Fibroblast of the aortic adventitia (primary cell): ENCODE measurements at places on chromosomes 6 and 20.

DNA sequence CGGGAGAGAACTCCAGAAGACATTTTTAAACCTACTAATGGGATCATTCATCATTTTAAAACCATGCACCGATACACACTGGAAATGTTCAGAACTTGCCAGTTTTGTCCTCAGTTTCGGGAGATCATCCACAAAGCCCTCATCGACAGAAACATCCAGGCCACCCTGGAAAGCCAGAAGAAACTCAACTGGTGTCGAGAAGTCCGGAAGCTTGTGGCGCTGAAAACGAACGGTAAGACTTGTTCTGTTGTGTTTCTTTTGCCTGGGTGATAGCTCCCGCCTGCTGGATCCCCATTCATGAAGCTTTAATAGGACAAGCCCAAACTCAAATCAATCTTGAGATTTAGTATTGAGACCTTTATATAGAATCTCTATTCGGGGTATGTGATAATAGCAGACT lies 4.2 kb downstream of the TNFAIP3 start:
- DNase-seq, result no peak

DNA sequence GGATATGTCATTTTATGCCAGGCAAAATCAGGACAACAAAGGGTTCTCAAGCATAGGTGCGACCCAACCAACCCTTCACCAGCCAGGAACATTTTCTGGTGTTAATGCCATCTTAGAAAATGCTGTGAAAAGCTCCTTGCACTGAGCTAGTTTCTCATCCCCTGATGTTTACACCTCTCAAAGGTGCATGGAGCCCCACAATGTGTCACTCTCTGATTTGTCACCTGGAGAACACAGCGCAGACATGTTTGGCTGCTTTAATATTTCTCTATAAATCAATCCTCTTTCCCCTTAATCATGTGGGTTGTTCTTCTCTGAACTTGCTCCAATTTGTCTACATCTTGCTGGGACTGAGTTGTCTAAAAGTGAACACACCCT lies 244.3 kb downstream of the TSHZ2 start:
- DNase-seq, result no peak

DNA sequence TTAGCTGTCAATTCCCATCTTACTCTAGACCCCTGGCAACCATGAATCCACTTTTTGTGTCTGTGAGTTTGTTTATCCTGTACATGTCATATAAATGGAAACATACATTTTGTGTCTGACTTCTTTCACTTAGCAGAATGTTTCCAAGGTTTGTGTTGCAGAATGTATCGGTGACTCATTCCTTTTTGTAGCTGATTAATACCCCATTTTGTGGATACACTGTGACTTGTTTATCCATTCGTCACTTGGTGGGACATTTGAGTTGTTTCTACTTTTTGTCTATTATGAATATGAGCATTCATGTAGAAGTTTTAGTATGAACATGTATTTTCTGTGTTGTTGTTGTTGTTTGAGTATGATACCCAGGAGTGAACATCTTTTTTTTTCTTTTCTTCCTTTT lies 21.4 kb downstream of the CDYL start:
- DNase-seq, result no peak

DNA sequence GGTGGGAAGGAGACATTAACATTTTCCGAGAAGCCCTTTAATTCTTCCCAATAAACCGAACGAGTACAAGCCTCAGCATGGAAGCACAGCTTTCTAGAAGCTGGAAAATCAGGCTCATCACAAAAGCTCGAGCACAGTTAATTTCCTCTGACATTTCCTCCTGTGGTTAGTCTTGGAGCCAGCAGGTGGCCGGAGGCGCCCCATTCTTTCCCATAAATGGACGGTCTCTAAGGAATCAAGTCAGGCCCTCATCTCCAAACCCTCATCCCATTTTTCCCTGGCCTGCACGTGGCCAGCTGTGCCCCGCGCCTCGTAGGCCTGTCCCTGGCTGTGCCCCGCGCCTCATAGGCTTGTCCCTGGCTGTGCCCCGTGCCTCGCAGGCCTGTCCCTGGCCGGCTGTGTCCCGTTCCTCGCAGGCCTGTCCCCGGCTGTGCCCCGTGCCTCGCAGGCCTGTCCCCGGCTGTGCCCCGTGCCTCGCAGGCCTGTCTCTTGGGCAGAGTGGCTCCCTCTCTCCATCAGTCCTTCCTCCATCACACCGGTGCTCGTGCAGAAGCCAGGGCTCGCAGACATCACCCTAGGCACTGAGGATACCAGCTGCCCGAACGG lies 19.7 kb upstream of the NTSR1 start:
- no peak for DNase-seq

- peak; percentile 91 for DNase-seq
Measured at GRCh38 chr6:160919723-160920440, 71.7 kb upstream of the MAP3K4 start.

DNA sequence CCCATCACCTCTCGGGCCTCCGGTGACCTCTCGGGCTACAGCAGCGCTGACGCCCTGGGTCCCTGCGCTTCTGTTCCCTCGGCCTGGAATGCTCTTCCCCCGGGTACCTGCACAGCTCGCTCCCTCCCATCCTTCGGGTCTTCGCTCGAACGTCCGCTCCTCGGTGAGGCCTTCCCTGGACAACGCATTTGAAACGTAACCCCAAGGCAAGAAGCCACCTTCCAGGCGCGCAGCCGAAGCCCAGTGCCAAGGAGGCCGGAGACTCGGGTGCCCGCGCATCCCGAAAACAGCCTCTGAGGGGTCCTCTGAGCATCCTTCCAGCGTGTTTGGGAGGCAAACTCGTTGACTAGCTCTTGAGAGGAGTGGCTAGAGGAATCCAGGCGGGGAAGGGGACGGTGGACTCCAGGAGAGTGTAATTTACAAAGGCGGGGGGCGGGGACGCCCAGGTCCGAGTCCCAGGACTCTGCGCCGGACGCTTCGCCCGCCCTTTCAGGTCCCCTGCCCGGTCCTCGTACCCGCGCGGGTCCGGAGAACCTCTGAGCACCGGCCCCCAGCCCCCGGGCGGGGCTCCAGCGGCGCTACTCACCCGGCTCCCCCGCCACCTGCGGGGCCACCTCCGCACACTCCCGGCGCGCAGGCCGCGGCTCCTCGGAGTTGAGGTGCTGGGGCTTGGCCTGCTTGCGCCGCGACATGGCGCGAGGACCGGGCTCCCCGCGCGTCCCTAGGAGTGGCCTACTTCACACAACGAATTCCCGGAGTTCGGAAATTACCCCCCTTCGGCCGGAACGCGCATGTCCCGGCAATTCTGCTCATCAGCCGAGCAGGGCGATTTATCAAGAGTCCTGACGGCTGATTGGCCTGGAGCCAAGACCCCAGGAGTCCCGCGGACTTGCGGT lies 86.8 kb downstream of the ZFP64 start:
- peak; percentile 27 for DNase-seq

GRCh38 chr6:44676826-44677433 lies 289.4 kb downstream of the CDC5L start:
- no peak for DNase-seq

- peak; percentile 37 for DNase-seq
Measured at GRCh38 chr6:42450477-42451332, 1.0 kb downstream of the TRERF1 start.

- no peak for DNase-seq
Measured at GRCh38 chr6:47687432-47687831, 10.9 kb upstream of the ADGRF4 start.

DNA sequence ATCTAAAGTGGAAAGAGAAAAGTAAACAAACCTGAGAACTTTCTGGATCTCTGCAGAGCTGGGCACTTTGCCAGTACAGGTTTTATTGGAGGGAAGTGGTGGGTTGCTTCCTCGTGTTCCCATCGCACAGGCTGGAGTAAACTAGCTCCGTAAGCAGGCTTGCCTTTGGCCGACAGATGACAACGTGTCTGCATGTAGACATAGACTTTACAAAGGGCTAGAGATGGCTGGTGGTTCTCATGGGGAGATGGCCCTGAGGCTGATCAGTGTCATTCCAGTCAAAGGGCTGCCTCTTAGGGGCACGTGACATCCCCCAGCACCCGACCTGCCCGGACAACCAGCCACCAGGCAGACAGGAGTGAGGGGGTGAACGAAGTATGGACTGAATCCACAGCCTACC lies 98.8 kb downstream of the YTHDF1 start:
- DNase-seq, result no peak

- peak; percentile 58 for DNase-seq
Measured at GRCh38 chr6:35327349-35328027, 14.9 kb upstream of the PPARD start.

GRCh38 chr6:51562198-51562597 lies 525.2 kb downstream of the PKHD1 start:
- DNase-seq, result no peak

DNA sequence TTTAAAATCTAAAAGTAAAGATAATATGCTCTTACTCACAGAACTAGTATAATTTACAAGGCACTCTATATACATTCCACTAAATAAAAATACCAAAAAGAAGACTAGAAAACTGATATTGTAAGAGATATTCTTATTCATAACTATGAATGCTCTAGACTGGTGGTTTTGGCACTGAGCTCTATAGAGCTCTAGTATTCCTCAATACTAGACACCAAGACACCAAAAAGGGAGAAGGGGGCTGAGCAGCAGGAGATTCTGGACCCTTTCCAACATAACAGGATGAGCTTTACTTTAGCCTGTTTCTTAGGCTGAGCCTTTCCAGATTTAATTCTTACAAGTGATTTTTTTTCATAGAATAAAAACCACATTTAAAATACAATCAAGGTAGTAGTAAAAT lies 173.6 kb downstream of the COL21A1 start:
- DNase-seq, result peak; percentile 45

DNA sequence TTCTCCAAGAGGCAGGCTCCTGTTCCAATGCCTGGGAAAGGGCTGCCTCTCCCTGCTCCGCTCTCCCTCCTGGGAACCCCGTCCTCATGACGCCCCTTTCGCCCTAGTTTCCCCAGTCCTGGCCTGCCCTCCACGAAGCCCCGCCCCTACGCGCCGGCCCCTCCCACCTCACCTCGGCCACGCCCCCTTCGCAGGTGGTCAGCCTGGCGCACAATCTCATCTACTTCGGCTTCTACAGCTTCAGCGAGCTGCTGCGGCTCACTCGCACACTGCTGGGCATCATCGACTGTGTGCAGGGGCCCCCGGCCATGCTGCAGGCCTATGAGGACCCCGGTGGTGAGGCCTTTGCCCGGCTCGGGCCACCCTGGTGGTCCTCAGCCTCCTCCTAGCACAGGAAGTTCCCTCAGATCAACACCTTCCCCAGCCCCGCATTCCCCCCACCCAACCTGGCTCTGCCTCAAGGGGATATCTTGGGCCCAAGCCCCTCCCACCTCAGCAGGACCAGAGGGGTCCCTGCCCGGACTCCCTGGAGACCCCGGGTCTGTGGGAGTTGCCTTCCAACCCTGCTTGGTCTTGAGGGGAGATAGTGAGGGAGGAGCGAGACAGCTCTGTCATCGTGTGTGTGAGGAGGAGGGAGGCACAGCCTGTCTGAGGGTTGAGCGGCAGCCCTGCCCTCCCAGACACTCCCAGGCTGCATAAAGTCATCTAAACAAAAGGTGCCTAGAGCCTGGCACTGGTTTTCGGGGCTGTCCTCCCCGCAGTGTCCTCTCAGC lies 40.3 kb downstream of the UQCC2 start:
- DNase-seq, result no peak

DNA sequence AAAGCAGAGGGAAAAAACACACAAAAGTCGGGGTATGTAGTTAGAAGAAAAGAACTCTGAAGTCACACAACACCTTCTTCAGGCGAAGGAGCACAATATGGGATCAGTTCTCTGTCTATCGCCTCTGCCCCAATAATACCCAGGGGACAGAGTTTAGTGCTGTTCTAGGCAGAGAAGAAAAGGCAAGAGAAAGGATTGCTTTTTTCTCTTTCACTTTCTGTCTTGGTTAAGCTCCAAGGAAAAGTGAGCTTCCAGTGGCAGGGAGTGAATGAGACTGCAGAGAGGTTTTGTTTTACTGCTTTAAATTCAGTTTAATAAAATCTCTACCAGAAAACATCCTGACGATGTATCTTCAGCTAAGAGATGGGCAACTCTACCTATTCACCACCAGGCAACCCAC lies 86.6 kb upstream of the STXBP5 start:
- DNase-seq, result peak; percentile 66

DNA sequence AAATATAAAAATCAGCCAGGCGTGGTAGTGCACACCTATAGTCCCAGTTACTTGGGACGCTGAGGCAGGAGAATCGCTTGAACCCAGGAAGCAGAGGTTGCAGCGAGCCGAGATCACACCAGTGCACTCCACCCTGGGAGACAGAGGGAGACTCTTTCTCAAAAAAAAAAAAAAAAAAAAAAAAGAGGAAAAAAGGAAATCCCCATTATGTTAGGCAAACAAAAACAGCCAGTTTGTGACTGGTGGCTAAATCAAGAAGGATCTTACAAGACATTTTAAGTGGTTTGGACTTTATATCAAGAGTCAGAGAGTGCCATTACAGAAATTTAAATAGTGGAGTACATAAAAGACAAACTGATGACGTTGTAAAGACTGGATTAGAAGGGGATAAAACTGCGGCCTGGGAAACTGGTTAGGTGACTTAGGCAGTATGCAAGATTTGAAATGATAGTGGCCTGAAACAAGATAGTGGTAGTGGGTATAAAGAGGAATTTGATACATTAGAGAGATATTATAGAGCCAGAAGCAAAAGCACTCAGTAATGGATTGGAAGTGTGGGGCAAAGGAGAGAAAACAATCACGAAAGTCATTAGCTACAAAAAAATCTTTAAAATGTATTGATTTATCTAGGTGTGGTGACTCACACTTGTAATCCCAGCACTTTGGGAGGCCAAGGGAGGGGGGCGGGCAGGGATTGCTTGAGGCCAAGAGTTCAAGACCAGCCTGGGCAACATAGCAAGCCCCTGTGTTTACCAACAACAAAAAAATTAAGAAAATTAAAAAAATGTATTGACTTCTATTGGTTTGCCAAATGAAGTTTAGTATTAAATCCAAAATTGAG lies 1.7 kb upstream of the MYO6 start:
- DNase-seq, result no peak

GRCh38 chr20:61742097-61742825 lies 323.4 kb downstream of the TAF4 start:
- no peak for DNase-seq

GRCh38 chr6:9984607-9985006 lies 430.3 kb downstream of the TFAP2A start:
- DNase-seq, result no peak

DNA sequence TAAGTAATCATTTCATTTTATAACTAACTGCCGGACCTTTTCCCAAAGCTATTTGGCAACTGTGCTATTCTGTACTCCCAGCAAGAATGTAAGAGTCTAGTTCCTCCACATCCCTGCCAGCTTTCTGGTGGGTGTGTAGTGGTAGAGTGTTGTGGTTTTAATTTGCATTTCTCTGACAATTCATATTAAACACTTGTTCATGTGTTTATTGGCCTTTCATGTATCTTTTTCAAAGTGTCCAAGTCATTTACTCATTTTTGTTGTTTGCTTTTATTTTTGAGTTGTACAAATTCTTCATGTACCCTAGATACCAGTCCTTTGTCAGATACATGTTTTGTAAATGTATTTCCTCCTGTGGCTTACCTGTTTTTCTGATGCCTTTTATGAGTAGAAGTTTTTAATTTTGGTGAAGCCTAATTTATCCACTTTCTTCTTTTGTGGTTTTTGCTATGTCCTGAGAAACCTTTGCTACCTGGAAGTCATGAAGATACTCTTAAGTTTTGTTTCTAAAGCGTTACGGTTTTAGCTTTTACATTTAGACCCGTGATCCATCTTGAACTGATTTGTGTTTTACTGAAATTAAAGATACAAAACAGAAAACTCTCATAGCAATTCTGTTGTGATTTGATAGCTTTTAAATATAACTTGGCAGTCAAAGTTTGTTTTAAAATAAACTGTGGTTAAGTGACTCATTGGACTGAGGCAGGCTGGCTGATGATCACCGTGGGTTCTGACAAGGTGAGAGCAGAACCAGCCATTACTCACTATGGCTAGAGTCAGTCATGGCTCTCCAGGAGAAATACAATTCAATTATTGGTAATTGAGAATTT lies 8.0 kb downstream of the MYLIP start:
- DNase-seq, result peak; percentile 91
